GM13976 (cell line): ENCODE measurements at places on chromosomes 3 and 15.

- no peak for DNase-seq
Observed at GRCh38 chr15:64776402-64776786, 1.0 kb upstream of the RBPMS2 start.

DNA sequence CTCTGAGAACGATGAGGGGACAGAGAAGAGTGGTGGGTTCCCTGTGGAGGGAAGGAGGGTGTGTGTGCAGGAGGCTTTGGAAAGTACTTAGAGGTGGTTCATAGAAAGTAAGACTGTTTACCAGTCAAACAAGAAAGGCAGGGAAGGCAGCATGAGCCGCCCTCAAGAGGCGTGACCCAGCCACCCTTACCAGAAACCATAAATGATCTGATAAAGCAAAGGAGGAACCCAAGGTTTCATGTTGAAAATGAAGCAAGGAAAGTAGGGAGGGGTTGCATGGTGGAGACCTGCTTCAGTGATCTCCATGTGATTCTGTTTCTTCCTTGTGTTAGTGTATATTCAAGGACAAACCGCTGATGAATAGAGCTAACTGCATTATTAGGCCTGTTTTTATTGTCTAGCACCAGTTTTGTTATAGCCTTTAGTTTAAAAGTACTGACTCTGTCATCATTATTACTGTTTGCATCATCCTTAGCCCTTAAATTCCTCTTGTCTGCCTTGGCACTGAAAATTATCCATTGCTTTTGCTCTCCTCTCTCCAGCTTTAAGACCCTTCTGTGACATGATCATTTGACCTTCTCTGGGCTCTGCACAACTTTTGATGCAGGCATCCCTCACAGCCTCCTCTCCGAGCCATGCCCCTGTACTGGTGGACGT, 96.1 kb downstream of the STAC start:
- DNase-seq: no peak

GRCh38 chr3:54985856-54986255, 58.0 kb upstream of the LRTM1 start:
- DNase-seq: no peak

DNA sequence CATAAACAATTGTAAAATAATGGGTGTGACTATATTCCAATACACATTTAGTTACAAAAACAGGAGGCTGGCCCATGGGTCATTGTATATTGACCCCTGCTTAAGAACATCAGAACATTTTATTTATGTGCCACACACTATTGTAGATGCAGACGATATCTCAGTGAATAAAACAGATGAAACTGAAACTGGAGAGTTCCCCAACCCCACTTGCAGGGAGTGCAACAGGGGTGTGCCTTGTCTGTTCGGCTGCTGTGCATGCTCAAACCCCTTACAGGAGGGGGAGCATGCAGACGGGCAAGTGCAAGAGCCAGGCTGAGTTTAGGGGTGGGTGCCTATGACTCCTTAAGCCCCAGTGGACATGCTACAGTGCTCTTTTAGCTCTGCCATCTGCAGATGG, 509.6 kb downstream of the IGSF11 start:
- DNase-seq: no peak

DNA sequence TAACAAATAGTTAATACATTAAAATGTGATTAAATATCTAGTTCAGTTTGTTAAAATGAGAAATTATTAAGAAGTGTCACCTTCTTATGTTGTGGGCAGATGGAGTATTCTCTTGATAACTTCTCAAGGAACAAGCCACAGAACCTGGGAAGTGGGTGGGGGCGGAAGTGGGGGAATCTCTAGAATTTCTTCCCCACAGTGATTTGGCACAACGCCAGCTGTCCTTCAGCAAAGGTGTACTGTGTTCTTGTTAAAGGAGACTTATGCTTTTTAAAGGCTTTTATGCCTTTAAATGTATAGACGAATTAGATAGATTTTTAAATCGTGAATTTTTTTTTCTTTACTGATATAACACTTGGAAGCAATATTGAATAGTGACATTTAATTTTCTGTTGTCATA, 42.4 kb downstream of the SEC22A start:
- DNase-seq: no peak

DNA sequence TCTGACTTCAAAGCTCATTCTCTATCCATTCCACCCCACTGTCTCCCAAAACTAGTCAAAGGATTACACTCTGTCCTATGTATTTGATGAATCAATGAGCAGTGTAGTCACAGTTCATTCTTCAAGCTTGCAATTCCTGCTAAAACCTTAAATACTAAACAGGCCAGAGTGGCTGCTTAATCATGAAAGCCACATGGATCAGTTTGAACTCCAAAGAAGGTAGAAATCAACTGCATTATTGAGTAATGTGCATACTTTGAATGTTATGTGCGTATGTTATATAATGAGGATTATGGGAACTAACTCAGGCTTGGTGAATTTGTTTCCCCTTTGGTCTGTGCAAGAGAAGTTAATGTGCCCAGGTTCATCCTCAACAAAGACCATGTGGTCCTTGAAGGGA, 45.4 kb downstream of the PRICKLE2 start:
- DNase-seq: no peak

GRCh38 chr3:15217011-15217671, 11.1 kb downstream of the CAPN7 start:
- no peak for DNase-seq

- no peak for DNase-seq
Observed at GRCh38 chr15:48652510-48653076, 7.1 kb upstream of the FBN1 start.

DNA sequence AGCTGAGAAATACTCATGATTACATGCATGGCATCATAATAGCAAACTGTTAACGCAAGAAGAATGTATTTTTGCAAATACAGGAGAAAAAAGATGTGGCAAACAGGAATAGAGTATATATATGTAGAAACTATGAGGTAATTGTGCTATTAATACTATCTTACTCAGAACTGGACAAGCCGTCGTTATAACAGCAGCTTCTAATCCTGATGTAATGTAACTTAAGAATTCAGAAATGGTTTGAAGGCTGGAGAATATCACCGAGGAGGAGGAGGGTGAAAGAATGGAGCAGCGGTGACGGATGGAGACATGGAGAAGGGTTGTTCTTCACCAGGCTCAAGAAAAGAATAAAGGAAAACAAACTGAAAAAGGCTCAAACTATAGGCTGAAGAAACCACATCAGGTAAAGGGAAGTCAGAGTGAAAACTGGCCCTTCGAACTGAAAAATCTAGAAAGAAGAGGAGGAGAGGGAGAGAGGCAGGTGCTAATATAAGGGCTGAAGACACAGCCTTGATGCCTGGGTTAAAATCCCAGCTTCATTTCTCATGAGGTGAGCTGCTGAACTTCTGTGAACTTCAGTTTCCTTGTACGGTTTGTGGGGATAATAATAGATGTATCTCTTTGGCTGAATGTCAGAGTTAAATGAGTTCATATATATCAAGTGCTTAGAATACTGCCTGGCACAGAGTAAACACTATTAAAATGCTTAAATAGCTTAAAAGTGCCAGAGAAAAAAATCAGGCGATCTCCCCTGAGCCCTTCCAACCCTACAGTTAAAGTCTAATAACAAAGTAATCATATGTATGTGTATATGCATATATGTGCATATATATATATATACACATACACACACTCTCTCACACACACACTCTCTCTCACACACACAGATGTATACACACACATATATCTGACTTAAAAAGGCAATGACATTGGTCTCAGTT, 43.9 kb downstream of the GOLIM4 start:
- DNase-seq: peak; percentile 40

DNA sequence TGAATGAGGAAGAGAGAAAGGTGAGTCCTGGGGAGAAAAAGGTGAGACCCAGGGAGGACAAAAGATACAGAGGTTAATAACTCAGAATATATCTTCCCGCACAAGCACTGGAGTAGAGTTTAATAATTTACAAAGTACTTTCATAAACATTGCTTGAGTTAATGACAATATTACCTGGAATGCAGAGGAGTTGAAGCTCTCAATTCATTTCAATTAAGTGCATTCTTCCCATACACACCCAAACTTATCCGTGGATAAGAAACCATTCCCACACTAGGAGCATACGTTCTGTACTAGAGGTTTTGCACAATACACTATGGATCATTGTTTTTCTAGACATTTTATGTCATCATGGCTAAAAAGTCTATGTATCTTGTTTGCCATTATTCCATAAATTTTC, 23.3 kb upstream of the KNG1 start:
- DNase-seq: no peak

GRCh38 chr3:149003653-149004305, 12.4 kb downstream of the GYG1 start:
- DNase-seq: no peak

DNA sequence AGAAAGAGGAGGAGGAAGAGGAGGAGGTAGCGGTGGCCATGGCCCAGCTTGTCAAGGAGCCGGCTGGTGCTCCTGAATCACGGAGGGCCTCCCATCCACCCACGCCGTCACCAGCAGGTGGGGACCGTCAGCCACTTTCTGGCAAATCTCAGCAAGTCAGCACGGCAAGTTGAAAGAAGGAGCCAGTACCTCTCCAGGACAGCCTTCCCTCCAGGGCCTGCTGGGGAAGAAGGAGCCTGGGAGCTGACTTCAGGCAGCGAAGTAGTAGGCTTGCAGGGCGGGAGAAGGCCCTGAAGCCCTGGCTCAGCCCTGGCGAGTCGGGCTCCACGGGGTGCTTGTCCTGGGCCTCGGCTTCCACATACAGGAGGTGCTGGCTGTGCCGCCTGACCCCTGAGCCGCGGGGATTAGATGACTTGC, 99.2 kb upstream of the TRPM1 start:
- DNase-seq: peak; percentile 72

GRCh38 chr3:171813897-171814460, 3.7 kb upstream of the PLD1 start:
- peak; percentile 53 for DNase-seq

GRCh38 chr3:9056581-9056980, 93.3 kb upstream of the RAD18 start:
- DNase-seq: no peak
